Stomach (tissue), 19 donors: ENCODE measurements at places on chromosomes 4 and X.

- no peaks in the 10 kb centered on the region for H3K36me3 ChIP-seq
- no peak overlapping the region for H3K4me3 ChIP-seq
- H3K27me3 ChIP-seq = no peaks in the 10 kb centered on the region
- no peak overlapping the region for H3K27ac ChIP-seq
- no peak for DNase-seq
These were observed 41.2 kb downstream of the RPS6KA3 start for GRCh38 chrX:20225488-20225833.

DNA sequence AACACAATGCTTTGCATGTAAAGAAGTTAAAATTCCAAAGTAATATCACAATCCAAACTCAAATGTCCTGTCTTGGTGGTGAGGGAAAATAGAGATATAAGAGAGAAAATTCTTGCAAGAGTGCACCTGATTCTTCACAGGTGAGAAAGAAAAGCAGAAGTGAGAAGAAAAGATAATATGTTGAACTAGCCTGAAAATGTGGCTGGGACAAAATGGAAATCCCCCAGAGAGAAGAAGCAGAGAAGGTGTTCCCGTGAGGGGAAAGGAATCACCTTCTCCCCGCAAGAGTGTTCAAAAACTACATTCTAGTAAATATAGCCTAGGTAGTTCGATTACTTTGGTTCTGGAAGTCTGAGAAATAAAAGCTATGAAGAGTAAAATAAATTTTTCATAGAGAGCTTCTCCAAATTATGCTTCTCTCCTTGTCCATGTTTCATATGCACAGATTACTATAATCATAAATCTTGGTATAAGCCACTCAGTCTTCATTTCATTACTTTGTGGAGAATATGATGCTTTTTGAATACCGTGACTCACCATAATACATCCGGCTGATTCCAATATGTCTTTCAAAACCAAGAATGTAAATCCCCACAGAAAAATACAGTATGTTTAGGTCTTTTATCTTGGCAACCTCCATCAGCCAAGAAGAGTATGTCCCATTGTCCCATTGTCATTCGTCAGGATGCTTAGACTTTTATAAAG lies 63.1 kb downstream of the COX18 start:
- H3K36me3 ChIP-seq = no peaks in the 10 kb centered on the region
- H3K27ac ChIP-seq = no peak overlapping the region
- no peaks in the 10 kb centered on the region for H3K27me3 ChIP-seq
- no peaks in the 10 kb centered on the region for H3K4me1 ChIP-seq
- no peak for DNase-seq
- no peak overlapping the region for H3K4me3 ChIP-seq

GRCh38 chrX:65634732-65635131 lies 32.7 kb upstream of the MSN start:
- DNase-seq = no peak
- H3K4me3 ChIP-seq = no peak overlapping the region
- H3K36me3 ChIP-seq = no peaks in the 10 kb centered on the region
- H3K27me3 ChIP-seq = no peaks in the 10 kb centered on the region

DNA sequence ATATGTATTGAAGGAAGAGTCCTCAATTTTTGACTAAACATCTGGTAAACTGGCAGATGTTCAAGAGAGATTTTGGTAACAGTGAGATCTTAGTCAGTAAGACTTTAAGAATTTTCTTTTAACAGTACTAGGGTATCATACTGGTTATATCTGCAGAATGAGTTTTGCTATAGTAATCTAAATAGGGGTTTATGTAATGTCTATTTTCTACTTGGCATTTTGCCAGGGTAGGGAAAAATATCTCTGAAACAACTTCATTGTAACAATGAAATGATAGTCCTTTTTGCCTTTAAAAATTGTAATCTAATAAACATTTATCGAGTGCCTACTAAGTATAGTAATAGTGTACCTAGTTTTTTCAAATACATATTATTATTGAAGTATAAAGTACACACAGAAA lies 32.1 kb downstream of the XK start:
- H3K27ac ChIP-seq = no peak overlapping the region
- no peaks in the 10 kb centered on the region for H3K27me3 ChIP-seq
- H3K4me1 ChIP-seq = no peaks in the 10 kb centered on the region

DNA sequence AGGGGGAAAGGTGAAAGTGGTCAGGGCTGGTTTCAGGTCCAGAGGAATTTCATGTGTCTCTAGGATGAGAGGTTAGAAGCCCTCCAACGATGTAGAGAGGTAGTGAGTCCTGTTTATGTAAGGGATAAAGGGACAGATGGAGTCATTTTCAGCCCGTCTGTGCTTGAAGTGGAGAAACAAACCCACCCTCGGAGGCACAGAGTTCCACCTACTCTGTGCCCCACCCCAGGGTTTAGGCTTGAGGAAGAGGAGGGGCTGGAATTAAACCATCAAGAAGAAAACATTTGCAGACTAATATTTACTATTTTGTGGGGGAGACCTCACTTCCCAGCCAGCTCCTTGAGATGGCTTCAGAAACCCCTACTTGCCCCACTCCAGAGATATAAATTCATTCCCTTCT lies 868 bp upstream of the GNL3L start:
- H3K4me3 ChIP-seq = peak overlapping the region; percentile 82
- H3K27ac ChIP-seq = peak overlapping the region; percentile 77
- H3K36me3 ChIP-seq = peaks cover 9% of the 10 kb centered on the region
- no peak for DNase-seq
- H3K27me3 ChIP-seq = no peaks in the 10 kb centered on the region
- peaks cover 10% of the 10 kb centered on the region for H3K4me1 ChIP-seq

GRCh38 chr4:138898282-138898681 lies 117.3 kb upstream of the NOCT start:
- H3K36me3 ChIP-seq = no peaks in the 10 kb centered on the region
- H3K27me3 ChIP-seq = no peaks in the 10 kb centered on the region
- H3K4me3 ChIP-seq = no peak overlapping the region
- peaks cover 8% of the 10 kb centered on the region for H3K4me1 ChIP-seq
- no peak for DNase-seq
- H3K27ac ChIP-seq = peak overlapping the region; percentile 52
